Stimulated activated CD8-positive, alpha-beta memory T cell treated with anti-CD3 and anti-CD28 coated beads, Interleukin-7, amount 100 ng/mL, for 4 hours (primary cell): ENCODE measurements at places on chromosomes 6 and 20.

DNA sequence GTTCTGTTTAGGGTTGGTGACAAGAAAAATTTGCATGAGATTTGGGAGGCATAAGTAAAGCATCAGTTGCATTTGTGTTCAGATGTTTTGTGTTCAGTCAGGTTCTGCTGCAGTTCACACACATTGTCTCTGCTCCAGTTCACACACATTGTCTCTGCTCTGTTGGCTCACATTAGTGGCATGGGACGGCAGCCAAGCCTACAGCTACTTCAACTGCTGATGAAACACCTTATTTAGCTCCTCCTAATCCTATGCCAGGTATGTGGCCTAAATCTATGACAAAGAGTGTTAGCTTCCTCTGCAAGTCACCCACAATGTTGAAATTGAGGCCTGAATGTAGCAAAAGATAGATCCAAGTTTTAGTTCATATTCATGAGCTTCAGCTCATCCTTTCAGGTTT lies 278.1 kb upstream of the SYNCRIP start:
- DNase-seq, result no peak

DNA sequence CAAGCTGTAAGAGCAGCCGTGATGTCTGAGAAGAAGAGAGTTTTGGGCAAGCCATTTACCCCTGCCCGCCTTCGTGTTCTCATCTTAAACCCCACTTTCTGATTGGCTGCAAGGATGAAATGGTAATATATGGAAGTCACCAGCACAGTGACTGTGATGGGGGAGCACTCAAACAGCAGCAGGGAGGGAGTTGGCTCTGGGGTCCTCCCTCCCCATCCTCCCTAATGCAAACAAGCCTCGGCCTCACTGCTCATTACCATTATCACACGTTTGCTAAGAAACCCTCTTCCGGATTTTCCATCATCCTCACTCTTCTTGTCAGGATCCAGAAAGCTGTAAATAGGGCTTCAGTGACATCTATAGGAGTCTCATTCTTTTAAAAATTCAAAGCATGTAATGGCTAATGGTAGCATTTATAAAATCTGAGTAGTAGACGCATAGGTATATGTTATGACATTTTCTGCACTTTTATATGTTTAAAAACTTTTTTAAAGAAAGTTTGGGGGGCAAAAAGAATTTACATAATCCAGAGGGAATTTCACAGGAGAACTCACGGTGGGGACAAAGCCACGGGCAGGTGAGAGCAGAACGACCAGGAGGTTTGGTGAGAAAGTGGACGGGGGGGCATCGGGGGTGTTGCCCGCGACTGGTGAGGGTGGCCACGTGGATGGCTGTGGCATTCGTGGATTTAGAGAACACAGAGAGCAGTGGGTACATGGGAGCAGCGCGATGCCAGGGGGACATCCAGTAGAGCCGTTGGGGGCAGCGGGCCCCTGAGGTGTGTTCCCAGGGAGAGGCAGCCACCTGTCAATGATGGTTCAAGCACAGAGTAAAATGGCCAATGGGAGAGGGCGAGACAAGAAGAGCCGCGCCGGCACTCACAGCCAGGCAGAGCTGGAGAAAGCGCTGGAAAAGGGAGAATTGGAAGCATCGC lies 29.6 kb downstream of the SUMO4 start:
- no peak for DNase-seq

GRCh38 chr6:57283911-57284455 lies 33.4 kb upstream of the PRIM2 start:
- DNase-seq, result no peak

GRCh38 chr6:128882991-128883611 lies at the start of gene LAMA2:
LAMA2 (plus strand) TSS chr6:128883138; CDS start chr6:128883246, 108 bp downstream.
- no peak for DNase-seq

DNA sequence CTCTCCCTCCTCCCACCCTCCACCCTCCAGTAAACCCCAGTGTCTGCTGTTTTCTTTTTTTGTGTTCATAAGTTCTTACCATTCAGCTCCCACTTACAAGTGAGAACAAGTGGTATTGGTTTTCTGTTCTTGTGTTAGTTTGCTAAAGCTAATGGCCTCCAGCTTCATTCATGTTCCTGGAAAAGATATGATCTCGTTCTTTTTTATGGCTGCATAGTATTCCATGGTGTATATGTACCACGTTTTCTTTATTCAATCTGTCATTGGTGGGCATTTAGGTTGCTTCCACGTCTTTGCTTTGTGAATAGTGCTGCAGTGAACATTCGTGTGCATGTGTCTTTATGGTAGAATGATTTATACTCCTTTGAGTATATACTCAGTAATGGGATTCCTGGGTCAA lies 42.7 kb upstream of the KCNG1 start:
- no peak for DNase-seq

DNA sequence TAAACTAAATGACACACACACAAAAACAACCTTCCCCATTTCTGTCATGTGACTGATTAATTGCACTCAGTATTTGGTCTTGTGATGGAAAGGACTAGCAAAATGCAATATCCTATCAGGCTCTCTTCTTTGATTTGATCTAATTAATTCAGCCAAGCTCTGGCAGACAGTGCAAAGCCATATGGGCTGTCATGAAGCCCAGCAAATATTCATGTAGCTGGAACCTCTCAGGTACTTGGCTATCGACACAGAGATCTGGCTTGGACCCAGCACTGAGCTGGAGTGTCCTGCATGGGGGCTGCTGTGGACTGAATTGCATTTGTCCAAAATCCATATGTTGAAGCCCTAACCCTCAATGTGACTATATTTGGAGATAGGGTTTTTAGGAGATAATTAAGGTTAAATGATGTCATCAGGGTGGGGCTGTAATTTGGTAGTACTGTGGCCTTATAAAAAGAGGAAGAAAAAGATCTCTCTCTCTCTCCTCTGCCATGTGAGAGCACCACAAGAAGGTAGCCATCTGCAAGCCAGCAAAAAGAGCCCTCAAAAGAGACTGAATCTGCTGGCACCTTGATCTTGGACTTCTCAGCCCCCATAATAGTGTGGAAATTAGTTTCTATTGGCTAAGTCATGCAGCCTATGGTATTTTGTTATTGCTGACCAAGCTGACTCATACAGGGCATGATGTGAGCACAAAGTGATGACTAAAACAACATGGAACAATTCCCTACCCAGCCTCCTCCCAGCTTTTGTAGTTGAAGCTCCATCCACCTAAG lies 77.1 kb downstream of the STMND1 start:
- DNase-seq, result no peak

DNA sequence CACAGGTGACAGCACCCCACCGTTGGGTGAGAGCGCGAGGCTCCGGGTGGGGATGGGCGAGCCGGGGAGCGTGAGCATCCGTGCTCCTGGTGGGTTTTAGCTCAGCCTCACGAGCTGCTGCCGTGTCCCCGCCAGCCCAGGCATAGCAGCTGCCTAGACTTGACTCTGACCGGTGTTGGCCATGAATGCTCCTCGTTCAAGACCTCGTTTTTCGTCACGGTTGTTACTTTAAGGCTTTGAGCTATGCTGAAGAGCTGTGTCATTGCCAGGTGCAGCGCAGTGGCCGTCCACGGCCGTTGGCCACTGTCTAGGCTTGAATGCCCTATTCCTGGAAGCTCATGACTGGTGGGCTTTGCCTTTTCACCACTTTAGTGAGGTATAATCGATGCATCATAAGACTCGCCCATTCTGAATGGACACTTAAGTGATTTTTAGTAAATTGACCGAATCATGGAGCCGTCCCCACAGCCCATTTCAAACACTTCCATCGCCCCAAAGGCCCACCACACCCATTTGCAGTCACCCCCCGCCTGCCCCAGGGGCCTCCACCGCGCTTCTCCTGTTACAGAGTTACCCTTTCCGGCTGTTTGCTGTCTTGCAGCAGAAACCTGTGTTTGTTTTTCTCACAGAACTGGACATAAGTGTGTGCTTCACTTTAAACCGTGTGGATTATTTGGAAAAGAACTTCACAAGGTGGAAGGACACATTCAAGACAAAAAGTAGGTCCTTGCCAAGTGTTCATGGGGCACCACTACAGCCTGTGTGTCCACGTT lies 21.4 kb upstream of the ADRM1 start:
- no peak for DNase-seq

DNA sequence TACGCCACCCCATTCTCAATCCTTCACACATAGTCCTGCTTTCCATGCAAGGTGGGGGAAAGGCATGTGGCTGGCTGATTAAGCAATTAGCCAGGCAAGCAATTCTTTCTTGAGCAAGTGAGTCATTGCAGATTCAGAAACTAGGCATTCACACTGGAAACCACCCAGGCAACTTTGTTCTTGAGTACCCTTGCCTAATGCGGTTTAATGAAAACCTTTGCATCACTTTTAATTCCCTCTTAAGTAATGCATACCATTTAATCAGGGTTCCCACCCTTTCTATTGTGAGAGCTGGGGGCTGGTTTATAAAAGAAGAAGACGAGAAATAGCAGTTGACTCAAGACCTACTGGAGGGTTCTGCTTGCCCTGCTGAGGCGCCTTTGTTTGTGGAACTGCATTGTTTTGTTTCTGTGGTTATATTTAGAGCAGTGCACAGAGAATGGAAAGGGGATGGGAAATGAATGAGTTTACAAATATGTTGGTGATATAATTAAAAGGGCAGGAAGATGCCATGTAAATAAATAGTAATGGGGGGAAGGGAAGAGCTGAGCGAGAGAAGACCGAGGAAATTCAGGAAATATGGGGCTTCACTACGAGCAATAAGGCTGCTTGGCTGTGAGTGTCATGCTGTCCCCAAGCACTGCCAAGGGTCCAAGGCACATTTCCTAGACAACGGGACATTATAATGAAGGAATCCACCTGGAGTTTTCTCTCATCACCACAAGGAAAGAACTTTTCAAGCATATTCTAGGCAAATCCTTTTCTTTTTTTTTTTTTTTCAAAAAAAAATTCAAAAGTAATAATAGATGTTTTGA lies 48.8 kb upstream of the TSHZ2 start:
- no peak for DNase-seq

DNA sequence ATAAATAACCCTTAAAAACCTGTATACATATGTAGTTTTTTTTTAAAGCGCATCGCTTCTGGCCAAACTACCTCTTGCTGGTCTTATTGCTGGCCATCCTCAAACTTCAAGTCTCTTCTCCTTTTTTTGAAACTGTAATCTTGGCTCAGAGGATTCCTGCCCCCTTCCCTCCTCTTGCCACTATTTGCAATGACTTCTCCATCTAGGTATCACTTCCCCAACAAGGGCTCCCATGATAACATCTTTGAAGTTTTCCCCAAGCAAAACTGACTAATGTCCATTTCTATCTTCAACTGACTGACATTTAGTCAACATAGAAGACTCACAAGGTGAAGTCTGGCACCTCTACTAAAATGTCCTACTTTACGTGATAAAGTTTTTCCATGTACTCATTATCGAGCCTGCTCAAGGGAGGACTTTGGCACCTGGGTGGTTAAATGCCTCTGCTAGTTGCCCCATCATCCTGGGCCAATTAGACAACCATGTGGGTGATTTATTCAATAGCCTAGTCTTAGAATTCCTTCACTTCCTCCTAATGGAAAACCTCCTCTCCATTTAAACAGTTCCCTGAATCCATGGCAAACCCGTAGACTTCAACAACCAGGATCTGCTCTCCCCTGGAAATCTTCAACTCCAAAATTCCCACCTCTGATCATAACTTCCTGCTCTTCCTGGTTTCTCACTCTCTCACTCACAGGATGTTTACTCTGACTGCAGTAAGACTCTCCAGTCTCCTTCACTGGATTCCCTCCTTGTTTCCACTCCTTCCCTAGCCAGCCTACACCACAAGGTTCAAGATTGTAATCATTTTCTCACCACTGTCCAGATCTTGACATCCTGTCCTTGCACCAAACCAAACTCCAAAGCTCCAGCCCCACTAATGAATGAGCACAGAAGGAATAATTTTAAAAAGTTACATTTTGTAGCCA lies 9.4 kb upstream of the PLAGL1 start:
- no peak for DNase-seq

- DNase-seq, result no peak
These were observed 54.3 kb upstream of the TRERF1 start for GRCh38 chr6:42506070-42506469.

- DNase-seq, result no peak
These were observed 38.4 kb downstream of the CDK5RAP1 start for GRCh38 chr20:33362898-33363297.

DNA sequence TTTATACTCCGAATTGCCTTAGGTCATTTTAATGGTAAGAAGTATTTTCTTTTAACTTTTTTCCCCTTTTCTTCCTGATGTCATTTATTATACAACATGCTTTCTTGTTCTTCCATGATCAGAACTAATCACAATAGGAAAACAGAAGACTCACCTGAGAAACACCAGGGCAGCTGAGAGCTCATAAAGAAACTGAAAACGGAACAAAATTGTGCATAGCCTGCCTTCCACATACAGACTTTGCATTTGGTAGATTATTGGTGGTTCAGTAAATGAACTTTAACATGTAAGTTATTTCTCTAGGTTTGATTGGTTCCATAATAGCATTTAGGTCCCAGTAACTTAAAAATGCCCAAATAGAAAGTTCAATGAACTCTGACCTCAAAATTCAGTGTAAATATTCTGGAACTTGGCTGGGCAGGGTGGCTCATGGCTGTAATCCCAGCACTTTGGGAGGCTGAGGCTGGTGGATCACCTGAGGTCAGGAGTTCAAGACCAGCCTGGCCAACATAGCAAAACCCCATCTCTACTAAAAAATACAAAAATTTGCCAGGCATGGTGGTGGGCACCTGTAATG lies 161.1 kb upstream of the DTNBP1 start:
- DNase-seq, result no peak

DNA sequence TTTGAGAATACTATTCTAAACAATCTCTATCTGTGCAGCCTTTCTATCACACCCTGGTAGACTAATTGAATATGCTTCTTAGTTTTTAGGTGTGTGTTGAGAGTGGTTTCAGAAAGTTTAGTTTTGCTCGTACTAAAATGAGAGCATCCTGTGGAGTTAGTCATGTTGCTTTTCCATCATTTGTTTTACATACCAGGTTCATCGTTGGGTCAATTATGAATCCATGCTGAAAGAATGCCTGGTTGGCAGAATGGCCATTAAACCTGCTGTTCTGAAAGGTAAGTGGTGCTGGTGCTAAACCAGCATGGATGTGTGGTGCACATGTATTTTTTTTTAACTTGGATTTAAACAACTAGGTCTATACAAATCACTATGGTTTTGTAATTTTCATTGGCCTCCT lies 49.3 kb downstream of the CYB5R4 start:
- DNase-seq, result no peak

DNA sequence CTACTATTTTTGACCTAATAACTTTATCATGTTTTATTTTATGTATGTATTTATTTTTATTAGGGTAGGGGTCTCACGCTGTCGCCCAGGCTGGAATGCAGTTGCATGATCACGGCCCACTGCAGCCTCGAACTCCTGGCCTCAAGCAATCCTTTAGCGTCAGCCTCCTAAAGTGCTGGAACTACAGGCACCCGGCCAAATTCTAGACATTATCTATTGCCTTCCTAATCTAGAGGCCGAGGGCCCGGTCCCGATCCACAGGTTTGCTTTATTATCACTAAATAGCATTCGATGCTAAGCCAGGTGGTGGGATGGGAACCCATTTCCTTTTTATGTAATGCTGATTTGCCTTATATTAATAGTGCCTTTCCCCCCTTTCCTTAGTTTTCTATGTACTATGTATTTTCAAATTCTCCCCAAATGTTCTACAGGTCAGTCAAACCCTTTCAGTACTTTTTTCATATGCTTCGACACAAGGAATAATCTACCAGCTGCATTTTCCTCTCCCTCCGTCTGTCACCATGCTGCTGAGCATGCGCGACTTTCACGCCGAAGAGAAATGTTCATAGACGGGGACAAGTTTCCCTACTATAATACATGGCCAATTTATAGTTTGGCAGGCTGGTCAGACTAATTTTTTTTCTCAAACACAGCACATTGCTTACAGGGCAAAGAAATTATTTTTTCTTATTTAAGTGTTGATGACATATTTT lies 6.4 kb downstream of the SERPINB6 start:
- DNase-seq, result no peak
